ENCODE measurements at places on chromosomes 12 and 14.

- DNase-seq = no peak
These were observed 446.5 kb upstream of the MIS18BP1 start for GRCh38 chr14:45699471-45699870.

GRCh38 chr14:22555384-22556011, 33.5 kb downstream of the DAD1 start:
- DNase-seq = no peak

DNA sequence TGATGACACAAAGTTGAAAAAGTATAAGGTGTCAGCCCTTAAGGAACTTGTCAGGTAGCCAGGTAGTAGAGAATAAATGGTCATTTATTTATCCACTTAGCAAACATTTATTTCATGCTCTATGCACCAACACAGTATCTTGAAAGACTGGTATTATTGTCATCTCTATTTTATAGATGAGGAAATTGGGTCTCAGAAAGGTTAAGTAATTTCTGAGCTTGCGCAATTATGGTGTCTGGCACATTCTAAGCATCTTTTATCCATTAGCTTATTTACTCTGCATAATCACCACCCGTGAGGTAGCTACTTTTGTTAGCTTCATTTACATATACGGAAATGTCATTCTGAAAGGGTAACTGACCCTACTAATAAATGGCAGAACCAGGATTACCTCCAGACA, 2.5 kb upstream of the UTP20 start:
- DNase-seq = no peak

DNA sequence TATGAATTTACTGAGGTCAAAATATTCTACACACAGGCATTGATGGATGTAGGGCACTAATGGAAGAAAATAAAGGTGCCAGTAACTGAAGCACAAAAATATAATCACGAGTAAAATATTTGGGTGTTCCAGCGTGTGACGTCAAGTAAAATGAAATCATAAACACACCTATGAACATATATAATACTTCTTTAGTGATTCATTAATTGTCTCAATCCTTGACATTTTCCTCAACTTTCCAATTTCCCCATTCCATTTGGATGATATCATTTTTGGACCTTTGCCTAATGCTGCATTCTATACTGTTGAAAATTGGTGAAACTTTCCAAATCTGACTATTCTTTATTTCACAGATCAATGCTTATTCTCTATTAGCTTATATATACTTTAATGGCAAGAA, 649.3 kb downstream of the GALC start:
- no peak for DNase-seq

DNA sequence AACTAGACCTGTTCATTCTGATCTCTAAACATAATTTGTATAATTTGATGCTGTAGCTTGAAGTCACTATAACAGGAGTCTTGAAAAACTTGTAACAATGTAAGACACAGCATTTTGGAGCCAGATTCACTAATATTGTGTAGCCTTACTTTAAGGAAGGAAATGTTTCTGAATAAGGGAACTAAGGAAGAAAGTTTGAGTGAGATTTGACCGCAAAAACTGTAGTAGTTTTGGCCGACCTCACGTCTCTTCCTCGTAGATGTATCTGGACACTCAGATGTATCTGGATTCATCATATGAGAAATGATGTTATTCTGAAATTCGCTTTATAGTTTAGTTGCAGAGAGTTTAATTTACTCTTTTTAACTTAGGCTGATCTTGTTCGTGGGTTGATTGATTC, 13.9 kb upstream of the DNAH10 start:
- DNase-seq = peak; percentile 51

- no peak for DNase-seq
These were observed 38.1 kb upstream of the PIWIL1 start for GRCh38 chr12:130299574-130299973.

- peak; percentile 77 for DNase-seq
These were observed 6.0 kb downstream of the DMAC2L start for GRCh38 chr14:50318031-50318626.

- no peak for DNase-seq
These were observed 87.8 kb upstream of the NCOR2 start for GRCh38 chr12:124655048-124655697.

GRCh38 chr12:122955156-122955555, 11.1 kb downstream of the ABCB9 start:
- DNase-seq = no peak

DNA sequence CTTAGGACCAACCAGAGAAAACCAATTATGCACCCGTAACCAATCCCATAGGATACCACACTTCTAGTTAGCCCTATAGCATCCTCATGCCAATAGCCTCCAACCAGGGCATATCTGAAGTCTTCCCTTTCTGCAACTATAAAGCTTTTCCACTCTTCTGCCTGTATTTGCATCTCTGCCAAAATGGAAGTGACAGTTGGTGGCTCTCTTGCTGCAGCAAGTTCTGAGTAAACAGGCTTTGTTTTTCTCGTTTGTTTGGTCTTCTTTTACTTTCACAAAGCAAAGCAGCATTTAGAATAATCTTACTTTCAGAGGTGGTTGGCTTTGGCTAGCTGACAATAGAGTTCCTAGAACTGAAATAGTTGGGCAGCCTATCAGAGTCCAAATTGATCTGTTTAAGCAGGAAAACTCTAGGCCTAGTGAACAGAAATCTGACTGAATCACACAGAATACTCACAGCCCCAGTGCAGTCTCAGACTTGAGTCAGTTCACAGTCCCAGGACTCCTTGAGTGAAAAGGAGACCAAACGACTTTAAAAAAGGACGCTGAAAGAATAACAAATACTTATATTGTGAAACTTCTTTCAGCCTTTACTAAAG, 1029.7 kb upstream of the LRFN5 start:
- no peak for DNase-seq

- DNase-seq = no peak
These were observed 169.7 kb upstream of the ATP2B1 start for GRCh38 chr12:89878327-89878726.

- DNase-seq = no peak
These were observed 31.9 kb downstream of the TSPAN19 start for GRCh38 chr12:85004204-85004603.

DNA sequence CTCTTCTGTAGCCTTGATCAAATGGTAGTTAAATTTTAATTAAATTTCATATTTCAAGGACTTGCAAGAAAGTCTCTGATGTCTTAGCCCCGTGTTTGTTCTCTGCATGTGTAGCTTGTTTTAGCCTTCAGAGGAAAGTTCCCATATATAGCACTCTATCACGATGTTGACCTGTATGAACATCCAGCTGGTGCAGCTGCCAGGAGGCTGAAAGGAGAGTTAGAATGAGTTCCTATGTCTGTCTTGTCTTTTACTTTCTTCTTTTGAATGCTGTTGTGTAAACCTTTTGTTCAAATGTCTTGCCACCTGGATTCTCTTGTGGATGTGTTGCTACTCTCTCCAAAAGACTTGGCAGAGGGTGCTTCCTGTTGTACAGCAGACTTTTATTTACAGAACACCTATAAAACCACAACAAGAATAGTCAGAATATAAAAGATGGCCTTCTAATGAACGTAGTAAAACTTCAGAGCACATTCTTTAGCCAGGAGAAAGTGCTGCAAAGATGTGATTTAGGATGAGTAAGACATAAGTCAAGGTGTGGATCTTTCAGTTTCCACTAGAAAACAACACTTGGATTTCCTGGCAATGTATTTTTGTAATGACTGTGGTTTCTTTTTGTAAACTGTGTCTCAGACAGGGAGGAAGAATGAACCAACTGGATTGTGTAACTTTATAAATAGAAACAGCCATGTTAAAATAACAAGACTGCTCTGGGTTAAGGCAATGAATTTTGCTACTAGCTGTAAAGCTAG, 17.2 kb downstream of the NAV3 start:
- DNase-seq = no peak

- DNase-seq = no peak
These were observed 449.1 kb upstream of the SOX5 start for GRCh38 chr12:24398605-24399004.

DNA sequence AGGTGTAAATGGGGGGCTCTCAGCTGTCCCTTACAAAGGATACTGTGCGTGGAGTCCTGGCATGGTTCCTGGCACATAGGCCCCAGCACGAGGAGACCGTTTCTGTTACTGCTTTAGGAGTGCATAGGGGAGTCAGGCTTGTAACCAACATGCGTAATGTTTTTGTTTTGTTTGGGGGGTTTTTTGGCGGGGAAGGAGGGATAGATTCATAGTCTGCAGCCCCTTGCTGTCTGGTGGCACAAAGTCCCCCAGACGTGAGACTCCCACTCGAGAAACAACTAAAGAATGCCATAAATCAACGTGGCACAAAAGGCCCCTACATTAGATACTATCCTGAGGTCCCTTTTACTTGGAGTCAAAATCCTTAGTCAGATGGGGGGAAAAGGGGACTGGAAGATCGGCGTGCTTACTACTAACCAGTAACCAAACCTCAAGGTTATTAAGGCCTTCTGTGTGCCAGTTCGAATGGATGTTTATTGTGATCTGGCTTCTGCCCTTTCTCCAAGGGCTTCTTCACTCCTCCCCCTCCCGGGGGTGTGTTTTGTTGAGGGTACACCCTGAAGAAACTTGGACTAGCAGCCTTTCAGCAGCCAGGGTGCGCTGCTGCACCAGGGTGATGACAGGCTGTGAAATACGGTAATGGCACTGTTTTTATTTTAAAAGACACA, 874 bp downstream of the ISCU start:
- peak; percentile 97 for DNase-seq

DNA sequence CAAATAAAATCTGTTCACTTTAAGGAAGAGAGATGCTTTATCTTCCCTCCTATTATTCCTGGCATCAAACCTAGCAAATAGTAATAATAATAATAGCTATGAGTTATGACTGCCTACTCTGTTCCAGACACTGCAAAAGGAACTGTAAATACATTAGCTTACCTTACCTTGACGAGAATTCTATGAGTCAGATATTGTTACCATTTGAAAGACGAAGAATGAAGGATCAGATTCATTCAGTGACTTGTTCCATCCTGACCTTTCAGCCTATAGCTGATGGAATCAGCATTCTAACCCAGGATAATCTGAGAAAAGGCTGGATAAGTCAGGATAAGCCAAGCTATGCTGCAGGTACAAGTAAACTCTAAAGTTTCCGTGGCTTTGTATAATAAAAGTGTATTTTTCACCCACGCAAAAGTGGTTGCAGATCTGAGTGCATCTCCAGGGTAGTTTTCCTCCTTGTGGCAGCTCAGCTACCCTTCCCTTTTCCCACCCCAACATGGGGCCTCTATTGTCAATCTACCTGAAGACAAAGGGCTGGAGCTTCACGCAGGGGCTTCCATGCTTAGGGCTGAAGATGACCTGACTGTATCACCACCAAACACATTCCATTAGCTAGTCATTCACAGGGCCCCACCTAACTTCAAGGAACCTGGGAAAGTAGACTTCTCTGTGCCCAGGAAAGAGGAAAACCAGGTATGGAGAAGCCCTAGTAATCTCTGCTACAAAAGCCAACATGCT, 57.2 kb upstream of the CCND2 start:
- DNase-seq = no peak

GRCh38 chr12:119843100-119843499, 34.0 kb downstream of the CIT start:
- DNase-seq = no peak

GRCh38 chr12:57771236-57771872, 551 bp downstream of the METTL1 start:
- peak; percentile 97 for DNase-seq

- DNase-seq = no peak
These were observed 26.5 kb upstream of the STRAP start for GRCh38 chr12:15855646-15856045.

- DNase-seq = peak; percentile 74
These were observed 15.5 kb upstream of the KRR1 start for GRCh38 chr12:75526655-75527511.

- DNase-seq = no peak
These were observed 75.5 kb upstream of the LRIG3 start for GRCh38 chr12:58995666-58996363.

- DNase-seq = no peak
These were observed 84.5 kb upstream of the MANSC4 start for GRCh38 chr12:27864521-27864920.

DNA sequence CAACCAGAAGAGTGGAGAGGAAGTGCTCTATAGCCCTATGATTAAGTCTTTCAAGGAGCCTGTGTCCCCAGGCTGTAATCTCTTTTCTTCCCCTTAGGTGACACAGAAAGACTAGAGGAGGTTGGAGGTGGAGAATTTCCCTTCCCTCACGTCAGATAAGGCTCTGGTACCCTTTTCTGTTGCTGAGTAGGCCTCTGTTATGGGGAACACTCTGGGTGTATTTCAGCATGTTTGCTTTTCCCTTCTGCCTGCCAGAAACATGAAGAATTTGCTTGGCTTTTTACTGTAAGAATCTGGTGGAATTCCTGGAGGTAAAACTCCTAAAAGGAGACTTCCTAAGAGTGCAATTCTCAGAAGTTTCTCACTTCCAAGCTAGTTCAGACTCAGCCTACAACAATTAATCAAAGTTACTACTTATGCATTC, 58.3 kb downstream of the SIX1 start:
- DNase-seq = peak; percentile 3

DNA sequence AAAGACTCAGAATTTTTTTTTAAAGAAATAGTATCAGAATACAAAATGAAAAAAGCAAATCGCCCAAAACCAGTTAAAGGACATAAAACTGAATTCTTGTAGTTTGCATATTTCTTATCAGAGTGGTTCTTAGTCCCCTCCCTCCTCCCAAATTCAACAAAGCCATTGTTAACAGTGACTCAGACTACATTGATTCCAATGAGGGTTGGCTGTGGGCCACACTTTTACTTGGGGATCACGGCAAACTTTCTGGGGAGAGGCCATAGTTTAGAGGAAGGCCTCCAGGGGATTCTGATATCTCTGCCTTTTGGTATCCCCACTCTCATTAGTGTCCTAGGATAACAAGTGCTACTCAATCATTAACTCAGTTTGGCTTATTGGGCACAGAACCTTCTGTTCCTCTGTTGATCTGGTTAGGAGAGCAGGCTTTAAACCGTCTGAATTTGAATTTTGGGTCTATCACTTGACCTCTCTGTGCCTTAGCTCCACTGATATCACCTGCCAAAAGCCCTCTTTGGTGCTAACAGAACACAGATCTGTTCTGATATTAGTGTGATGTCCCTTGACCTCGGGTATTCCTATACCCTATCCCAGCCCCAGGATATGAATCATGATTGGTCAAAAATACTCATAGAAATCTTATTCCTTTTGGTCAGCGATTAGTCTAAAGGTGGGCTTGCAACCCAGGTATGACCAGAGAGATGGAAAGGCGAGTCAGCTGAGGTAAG, 45.2 kb upstream of the APPL2 start:
- no peak for DNase-seq
